ENCODE measurements at places on chromosomes 13 and 19. TPM values are rescaled to one million over a fixed set of nuclear protein-coding genes. Genes with fewer than 3 reads are reported as not detected.

DNA sequence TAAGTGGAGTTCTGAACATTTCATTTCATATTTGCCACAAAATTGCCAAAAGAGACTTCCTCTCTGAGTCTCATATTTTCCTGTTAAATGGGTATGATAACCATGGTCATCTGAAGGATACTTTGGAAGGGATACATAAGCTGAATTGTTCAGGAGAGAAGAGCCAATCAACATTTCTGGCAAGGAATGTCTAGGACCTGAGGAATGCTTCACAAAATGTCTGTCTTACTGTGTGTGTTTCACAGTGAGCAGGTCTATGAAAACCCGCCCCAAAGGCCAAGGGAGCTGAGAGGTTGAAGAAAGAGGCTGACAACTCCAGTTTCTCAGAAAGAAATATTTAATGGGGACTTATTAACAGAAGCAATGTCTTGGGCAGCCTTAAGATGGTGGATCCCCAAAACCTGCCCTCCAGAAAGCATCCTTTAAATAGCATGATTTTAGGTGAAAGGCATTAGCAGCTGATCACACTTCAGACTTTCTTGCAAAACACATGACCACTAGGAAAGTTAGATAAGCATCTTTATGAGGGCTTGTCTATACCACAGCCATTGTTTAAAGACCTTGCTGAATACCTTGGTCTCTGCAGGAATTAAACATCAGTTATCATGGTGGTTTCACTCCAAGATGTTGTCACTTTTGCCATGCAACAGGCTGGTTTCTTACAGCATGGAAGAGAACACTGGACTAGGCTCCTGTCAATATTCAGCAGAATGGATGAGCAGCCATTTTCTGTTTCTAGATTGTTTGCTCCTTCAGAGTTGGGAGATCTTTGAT, 78.9 kb downstream of the TNFSF11 start:
- H3K27me3 ChIP-seq, result peaks cover 19% of the 10 kb centered on the region
- H3K4me1 ChIP-seq, result peaks cover 26% of the 10 kb centered on the region
- H3K4me3 ChIP-seq, result no peak overlapping the region
- H3K27ac ChIP-seq, result no peak overlapping the region

DNA sequence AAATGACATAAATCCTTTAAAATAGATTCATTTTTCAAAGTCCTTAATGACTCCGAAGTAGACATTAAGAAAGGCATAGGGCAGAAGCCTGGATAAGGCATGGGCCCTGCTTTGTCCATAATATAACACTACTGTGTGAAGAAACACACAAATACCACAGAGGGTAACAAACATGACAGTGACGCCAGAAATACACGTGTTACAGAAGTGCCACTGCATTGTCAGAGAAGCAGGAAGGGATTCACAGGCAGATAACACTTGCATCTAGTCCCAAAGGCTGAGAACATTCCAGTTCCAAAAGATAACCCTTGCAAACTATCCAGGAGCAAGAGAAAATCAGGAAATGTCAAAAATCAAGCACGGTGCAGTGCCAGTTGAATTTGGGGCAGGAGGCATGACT, 633.2 kb downstream of the LIG4 start:
- no peaks in the 10 kb centered on the region for H3K27me3 ChIP-seq
- DNase-seq, result no peak
- H3K4me1 ChIP-seq, result no peaks in the 10 kb centered on the region
- H3K27ac ChIP-seq, result no peak overlapping the region
- H3K36me3 ChIP-seq, result no peaks in the 10 kb centered on the region
- H3K4me3 ChIP-seq, result no peak overlapping the region

GRCh38 chr13:112752711-112753541, 63.1 kb downstream of the ATP11A start:
- no peaks in the 10 kb centered on the region for H3K27me3 ChIP-seq
- H3K27ac ChIP-seq, result no peak overlapping the region

DNA sequence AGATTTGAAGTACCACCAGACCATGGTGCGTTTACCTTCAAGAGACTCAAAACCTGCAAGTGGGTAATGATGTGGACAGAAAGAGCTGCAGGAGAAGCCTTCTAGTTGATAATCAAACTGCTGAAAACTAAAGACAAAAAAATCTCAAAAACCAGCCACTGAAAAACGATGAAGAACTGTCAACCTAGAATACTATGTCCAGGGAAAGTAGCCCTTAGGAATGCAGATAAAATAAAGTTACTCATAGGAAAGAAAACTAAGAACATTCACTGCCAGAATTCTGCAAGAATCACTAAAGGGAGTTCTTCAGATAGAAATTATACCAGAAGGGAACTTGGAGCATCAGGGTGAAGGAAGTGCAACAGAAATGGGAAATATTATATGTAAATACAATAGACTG, 5.3 kb downstream of the ZNF470 start:
- H3K4me1 ChIP-seq, result no peaks in the 10 kb centered on the region
- DNase-seq, result no peak
- no peak overlapping the region for H3K27ac ChIP-seq
- no peak overlapping the region for H3K4me3 ChIP-seq

DNA sequence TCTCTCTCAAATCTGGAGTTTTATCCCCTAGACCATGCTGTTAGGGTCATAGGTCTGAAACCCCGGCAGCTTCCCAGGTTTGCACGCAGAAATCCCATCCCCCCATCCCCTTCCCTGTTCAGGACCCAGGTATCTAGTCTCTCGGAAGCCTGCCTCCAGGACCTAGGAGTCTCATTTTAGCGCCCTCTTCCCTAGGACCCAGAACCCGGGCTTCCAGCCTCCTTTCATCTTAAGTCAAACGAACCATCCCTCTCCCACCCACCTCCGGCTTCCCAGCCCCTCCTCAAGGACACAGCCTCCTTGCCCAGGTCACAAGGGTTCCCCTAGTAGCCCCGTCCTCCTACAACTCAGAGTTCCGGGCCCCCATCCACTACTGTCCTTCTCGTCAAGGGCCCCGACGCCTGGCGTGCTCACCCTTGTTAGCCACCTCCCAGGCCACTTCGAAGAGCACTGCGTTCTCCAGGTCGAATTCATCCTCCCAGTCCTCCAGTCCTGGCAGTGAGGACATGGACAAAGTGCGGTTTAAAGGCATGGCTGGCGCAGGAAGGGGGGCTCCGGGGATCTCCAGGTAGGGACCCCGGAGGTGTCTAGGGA, 431 bp downstream of the GYS1 start:
- peak overlapping the region; percentile 96 for H3K27ac ChIP-seq
- H3K4me3 ChIP-seq, result peak overlapping the region; percentile 99
- H3K27me3 ChIP-seq, result no peaks in the 10 kb centered on the region

DNA sequence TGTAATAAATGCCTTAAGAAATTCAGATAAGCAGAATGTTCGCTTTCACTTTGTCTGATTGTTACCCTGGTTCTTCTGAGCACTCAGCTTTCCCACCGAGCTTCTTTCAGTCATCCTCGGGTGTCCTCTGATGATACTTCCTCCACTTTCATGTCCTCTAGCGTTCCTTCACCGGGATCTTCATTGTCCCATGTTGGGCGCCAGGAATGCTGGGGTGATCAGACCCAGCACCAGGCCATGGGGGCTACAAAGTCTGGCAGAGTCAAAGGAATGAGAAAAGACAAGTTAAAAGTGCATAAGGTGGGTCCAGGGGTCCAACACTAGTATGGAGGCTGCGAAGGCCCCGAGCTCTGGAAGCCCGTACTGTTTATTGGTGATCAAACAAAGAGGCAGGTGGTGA, 11.7 kb upstream of the C19orf84 start:
- H3K4me1 ChIP-seq, result no peaks in the 10 kb centered on the region
- no peak overlapping the region for H3K27ac ChIP-seq
- H3K36me3 ChIP-seq, result peaks cover 12% of the 10 kb centered on the region
- H3K27me3 ChIP-seq, result no peaks in the 10 kb centered on the region
- no peak overlapping the region for H3K4me3 ChIP-seq

GRCh38 chr19:38003438-38004185, 96.6 kb downstream of the SIPA1L3 start:
- H3K4me3 ChIP-seq, result no peak overlapping the region
- no peaks in the 10 kb centered on the region for H3K27me3 ChIP-seq
- no peak for DNase-seq
- peaks cover 14% of the 10 kb centered on the region for H3K4me1 ChIP-seq
- H3K36me3 ChIP-seq, result peaks cover 6% of the 10 kb centered on the region

- H3K4me3 ChIP-seq, result no peak overlapping the region
- no peak for DNase-seq
- H3K27me3 ChIP-seq, result no peaks in the 10 kb centered on the region
Measured at GRCh38 chr13:66528944-66529576, 701.1 kb downstream of the PCDH9 start.

DNA sequence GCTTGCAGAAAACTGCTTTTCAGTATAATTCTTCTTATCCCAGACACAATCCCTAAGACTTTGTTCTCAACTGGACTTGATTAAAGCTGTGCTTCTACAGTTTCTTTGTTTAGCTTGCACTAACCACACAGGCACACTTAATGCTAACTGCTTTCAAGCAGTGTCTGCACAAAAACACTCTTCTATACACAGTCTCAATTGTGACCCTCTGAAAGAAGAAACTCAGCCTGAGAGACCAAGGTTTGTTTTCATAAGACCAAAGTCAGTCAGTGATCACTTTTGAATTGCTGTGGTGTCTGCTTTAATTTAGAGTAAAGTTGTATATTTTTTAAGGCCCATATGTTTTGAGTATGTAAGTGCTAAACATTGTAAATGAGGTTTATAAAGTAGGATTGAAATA, 431.2 kb downstream of the KCTD12 start:
- H3K4me1 ChIP-seq, result no peaks in the 10 kb centered on the region
- H3K27me3 ChIP-seq, result no peaks in the 10 kb centered on the region
- no peak overlapping the region for H3K27ac ChIP-seq
- no peak overlapping the region for H3K4me3 ChIP-seq

DNA sequence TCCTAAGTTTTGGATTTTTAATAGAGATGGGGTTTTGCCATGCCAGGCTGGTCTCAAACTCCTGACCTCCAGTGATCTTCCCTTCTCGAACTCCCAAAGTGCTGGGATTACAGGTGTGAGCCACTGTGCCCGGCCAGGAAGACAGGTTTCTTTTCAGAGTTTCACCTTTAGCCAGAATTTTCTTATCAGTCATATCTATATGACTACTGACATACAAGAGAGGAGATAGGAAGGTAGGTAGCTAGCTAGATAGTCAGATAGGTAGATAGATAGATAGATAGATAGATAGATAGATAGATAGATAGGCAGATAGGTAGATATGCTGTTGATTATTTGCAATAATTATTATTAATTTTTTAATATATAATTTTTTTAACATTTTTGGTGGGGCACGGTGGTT, 7.6 kb downstream of the CBLC start:
- no peak for DNase-seq
- no peak overlapping the region for H3K27ac ChIP-seq
- peaks cover 6% of the 10 kb centered on the region for H3K36me3 ChIP-seq
- no peaks in the 10 kb centered on the region for H3K27me3 ChIP-seq
- H3K4me3 ChIP-seq, result no peak overlapping the region

Gene CD22
- 5.1 TPM for total RNA-seq

Gene C19orf85
- total RNA-seq, result not detected

All from progenitor cell of endocrine pancreas (in vitro differentiated cells).